ENCODE measurements at places on chromosomes 3 and 15. TPM values are rescaled to one million over a fixed set of nuclear protein-coding genes. Genes with fewer than 3 reads are reported as not detected.

WNT5A gene
- total RNA-seq = 12.9 TPM

DNA sequence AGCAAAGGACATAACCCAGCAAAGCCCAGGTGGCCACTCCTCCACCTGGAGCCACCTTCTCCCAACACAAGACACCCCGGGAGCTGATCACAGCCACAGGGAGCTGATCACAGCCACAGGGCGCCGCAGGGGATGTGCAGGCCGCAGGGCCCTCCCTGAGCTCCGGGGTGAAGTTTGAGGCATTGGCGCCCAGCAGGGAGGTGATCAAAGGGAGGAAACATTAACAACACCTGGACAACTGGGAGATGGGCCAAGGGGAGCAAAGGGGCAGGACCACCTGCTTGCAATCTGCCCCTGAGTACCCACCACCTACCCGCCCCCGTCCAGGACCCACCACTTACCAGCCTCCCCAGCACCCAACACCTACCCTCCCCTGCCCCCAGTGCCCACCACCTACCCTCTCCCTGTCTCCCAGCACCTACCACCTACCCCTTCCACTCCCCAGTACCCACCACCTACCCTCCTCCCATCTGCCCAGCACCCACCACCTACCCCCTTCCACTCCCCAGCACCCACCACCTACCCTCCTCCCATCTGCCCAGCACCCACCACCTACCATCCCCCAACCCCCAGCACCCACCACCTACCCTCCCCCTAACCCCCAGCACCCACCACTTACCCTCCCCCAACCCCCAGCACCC lies 2.4 kb downstream of the UROC1 start:
- DNase-seq = no peak

DNA sequence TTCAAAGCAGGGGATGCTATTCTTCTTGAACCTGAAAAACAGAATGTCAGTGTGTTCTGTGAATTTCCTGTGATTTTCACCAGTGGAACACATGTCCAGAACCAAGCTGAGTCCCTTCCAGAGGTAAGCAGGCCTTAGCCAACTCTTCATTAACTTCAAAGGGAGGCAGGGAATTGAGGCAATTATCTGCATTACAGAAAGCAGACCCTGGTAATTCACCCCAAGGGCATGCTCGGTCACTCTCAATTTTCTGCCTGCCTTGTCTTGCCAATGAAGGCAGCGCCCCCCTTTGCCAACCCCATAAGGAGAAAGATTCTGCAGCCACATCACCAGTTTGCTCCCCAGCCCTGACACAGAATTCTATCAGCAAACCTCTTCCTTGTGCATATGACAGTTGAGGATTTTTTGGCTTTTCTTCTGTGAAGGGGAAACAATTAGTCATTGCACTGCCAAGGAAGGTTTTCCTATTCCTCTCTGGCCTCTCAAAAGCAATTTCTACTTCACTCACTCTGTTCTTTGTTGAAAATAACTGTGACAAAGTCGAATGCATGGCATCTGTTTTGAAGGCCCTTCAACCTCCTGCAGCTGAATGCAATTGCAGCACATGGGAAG lies 85.3 kb downstream of the HHLA2 start:
- DNase-seq = no peak

- DNase-seq = no peak
These were observed 218.3 kb upstream of the LYSMD4 start for GRCh38 chr15:99951511-99951910.

DNA sequence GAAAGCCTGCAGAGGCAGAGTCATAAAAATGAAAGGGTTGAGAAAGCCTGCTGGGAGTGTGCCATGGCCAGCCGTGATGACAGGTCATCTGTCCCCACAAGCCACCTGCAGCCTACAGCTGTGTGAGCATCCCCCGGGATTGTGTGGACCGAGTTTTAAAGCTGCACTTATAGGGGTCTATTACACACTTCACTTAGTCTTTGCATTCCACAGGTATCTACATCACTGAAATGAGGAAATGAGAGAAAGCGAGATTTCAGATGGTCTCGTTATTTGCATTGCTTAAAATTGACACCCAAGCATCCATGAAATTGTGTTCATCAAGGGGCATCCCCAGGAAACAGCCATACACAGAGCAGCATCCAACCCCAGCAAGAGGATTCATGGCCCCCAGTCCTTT lies 137.6 kb upstream of the TRIM42 start:
- no peak for DNase-seq

GOLGA6B gene
- 0.11 TPM for total RNA-seq

DNA sequence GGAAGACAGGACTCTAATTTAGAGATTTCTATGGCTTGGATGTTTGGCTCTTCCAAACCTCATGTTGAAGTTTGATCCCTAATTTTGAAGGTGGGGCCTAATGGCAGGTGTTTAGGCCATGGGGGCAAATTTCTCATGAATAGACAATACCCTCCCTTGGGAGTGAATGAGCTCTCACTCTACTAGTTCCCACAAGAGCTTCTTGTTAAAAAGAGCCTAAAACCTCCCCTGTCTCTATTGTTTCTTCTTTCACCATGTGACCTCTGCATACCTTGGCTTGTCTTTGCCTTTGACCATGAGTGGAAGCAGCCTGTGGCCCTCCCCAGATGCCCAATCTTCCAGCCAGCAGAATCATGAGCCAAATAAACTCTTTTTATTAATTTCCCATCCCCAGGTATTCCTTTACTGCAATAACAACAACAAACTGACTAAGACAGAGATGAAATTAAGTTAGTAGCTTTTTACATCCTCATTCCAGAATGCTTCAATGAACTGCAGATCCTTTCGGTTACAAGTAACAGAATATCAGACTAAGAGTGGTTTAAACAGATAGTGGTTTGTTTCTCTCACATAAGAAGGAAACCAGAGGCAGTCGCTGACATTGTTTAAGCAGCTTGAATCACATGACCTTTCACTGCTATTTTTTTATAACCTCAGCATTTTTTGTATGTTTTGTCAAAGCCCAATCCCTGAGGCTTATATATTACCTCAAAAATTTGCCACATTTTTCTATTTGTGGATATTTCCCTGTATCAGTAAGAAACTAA lies 1013.3 kb upstream of the SEMA6D start:
- DNase-seq = no peak

SOX14 gene
- total RNA-seq = 0.30 TPM

PLSCR2 gene
- not detected for total RNA-seq

- DNase-seq = no peak
These were observed 290.9 kb downstream of the LSAMP start for GRCh38 chr3:116154389-116154788.

DNA sequence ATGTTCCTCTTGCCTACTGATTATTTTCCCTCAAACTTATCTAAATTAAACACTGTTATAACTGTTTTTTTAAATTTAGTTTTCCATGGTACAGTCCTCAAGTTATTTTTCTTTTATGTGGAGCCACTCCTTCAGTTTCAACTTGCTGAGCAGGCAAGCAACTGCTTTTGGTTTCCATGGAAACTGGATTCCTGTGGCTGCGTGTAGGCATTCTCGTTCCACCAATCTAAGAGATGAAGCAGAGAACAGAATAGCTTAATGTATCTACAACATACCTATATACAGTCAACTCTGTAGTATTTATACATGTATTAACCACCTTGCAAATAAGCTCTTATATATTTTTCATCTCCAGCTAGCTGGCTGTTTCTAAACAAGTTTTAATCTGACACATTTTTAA lies 25.8 kb upstream of the ANXA2 start:
- peak; percentile 41 for DNase-seq

DNA sequence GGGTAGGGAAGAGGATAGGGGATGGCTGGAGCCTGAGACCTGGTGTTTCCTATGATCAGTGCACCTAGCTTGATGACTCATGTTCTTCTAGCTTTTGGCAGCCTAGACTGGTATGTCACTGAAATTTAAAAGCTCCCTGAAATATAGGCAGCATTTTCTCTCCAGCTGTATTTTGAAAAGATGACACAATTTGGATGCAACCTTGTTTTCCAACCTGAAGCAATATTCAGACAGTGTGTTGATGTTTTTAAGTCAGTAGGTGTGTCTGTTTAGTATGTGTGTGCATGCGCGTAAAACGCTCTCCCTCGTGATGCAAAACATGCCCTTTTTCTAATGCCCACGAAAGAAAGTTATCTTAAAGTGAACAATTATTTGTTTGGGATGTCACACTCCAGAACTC lies 58.5 kb downstream of the RPL22L1 start:
- peak; percentile 17 for DNase-seq

WDR93 gene
- total RNA-seq = 3.9 TPM

GRCh38 chr3:45869638-45870037 lies 16.7 kb upstream of the CCR9 start:
- no peak for DNase-seq

DNA sequence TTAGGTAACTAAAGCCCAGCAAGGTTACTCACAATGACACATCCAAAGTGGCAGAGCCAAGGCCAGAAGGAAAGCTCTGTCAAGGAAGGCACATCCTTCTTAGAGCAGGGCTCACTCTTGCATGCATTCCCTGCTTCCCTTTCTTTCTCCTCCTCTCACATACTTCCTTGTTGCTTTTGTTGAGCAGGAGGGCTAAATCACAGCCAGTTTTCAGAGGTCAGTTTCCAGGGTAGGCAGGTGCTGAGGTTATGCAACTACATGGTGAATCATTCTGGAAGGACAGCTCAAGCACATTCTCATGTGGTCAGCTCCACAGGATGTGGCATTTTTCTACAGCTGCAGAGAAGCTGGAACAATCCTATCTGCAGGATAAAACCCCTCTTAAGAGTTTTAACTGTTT lies 275.6 kb downstream of the ZNF621 start:
- DNase-seq = no peak

SLC6A20 gene
- 19.0 TPM for total RNA-seq

DNA sequence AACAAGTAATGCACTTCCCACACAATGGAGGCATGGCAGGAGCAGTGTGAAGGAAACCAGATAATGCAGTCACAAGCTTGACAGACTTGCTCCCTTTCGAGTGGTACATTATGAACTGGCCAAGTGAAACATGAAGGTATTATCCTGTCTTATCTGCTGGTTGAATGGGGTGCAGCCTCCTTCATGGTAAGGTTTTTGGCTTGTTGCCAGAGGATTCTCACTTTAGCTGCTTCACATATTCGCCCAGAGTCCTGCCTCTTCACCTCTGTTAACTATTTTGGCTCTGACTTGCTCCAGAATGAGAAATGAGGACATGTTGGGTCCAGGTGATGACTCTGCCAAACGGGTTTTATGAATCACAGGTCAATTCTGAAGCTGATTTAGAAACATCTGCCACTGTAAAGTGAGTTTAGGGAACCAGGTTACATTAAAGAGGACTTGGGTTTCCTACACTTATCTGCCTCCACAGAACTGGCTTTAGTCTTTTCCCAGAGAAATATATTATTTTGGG lies 19.5 kb upstream of the CCDC39 start:
- DNase-seq = no peak

- no peak for DNase-seq
These were observed 75.8 kb downstream of the RARB start for GRCh38 chr3:25503898-25504301.

- DNase-seq = no peak
These were observed 9.3 kb upstream of the UBE2E2 start for GRCh38 chr3:23193831-23194230.

CTDSPL gene
- 45.5 TPM for total RNA-seq

GRCh38 chr3:32453346-32453745 lies 49.3 kb downstream of the CMTM6 start:
- no peak for DNase-seq

DNA sequence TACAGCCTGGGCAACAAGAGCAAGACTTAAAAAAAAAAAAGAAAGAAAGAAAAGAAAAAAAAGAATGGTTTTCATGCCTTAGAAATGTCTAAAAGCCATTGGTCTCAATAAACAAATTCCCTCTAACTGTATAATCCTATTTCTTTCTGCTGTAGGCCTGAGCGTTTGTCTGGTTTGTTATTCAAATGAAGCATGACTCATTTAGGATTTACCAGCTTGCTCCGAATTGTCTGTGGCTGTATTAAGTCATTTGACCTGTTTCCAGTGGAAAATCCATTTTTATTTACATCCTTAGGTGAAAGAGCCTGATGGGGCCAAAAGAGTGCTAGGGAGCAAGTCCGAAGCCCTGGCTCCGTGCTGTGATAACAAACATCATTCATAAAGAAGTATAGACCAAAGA lies 73.8 kb downstream of the BDH1 start:
- DNase-seq = no peak

RARRES1 gene
- total RNA-seq = 10.2 TPM

MUSTN1 gene
- total RNA-seq = 4.5 TPM

BCHE gene
- total RNA-seq = 32.1 TPM

GRCh38 chr3:106071306-106071705 lies 202.5 kb upstream of the CBLB start:
- no peak for DNase-seq

ZBTB47 gene
- 23.8 TPM for total RNA-seq

- no peak for DNase-seq
These were observed 32.2 kb downstream of the HGD start for GRCh38 chr3:120649830-120650233.

- DNase-seq = no peak
These were observed 4.4 kb downstream of the CLK3 start for GRCh38 chr15:74619916-74620635.

DNA sequence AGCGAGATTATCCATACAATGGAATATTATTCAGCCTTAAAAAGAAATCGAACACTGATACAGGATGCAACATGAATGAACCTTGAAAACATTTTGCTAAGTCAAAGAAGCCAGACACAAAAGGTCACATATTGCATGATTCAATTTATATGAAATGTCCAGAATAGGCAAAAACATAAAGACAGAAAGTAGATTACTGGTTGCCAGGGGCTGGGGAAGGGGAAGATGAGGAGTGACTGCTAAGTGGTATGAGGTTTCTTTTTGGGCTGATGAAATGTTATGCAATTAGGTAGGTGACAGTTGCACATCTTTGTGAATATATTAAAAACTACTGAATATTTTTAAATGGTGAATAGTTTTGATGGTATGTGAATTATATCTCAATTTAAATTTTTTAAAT lies 38.3 kb downstream of the LRRFIP2 start:
- DNase-seq = no peak

DNA sequence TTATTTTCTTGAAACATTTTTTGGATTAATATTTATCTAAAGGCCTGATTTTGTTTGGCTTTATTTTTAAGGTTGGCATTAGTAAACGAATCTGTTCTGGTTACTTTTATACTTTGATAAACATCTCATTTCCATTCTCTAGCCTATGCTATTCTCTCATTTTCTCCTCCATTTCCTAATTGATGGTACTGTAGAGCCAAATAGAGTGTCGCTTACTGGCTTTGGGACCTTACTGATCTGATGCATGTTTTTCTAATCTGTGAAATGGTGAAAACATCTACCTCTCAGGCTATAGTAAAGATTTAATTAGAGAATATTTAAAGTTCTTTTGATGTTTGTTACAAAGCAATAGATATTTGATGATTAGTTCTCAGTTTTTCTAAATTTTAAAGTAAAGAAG lies 1.6 kb downstream of the LNP1 start:
- peak; percentile 17 for DNase-seq

GRCh38 chr15:84035399-84035766 lies 200.2 kb upstream of the GOLGA6L4 start:
- no peak for DNase-seq

SHC4 gene
- 30.8 TPM for total RNA-seq

DNA sequence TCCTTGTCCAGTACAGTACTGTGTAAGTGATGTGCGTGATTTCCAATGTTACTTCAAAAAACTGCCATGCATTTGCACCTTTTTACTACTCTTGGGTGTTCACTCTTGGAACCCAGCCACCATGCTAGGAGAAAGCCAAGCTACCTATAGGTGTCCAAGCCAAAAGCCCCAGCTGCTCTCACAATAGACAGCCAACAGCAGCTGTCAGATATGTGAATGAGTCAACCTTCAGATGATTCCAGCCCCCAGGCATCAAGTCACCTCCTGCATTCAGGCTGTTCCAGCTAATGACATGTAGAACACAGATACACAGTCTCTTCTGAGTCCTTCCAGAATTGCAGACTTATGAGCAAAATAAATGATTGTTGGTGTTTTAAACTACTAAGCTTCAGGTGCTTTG lies 417.7 kb upstream of the TGFBR2 start:
- no peak for DNase-seq

GATM gene
- 279 TPM for total RNA-seq

SPINT1 gene
- total RNA-seq = 4.5 TPM

EFCAB12 gene
- total RNA-seq = 0.50 TPM

All from spinal cord (tissue), 10 donors.